Amygdala (tissue), 56 donors: ENCODE measurements at places on chromosomes 3 and 15.

DNA sequence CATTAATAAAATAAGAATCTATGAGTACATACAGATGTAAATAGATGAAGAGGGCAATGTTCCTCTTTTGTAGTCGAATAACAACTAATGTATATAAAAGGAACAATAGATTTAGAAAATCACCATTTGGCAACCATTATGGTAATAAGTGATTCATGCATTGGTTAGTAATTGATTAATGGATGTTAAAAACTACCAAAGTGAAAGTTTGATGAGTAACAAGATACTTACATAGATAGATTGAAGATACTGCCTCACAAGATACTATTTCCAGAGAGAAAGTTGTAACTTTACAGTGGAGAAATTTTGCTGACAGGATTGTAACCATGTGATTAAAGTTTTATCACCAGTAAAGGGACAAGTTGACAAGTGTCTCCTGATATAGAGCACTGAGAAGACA, 55.0 kb downstream of the TCF12 start:
- DNase-seq = no peak

DNA sequence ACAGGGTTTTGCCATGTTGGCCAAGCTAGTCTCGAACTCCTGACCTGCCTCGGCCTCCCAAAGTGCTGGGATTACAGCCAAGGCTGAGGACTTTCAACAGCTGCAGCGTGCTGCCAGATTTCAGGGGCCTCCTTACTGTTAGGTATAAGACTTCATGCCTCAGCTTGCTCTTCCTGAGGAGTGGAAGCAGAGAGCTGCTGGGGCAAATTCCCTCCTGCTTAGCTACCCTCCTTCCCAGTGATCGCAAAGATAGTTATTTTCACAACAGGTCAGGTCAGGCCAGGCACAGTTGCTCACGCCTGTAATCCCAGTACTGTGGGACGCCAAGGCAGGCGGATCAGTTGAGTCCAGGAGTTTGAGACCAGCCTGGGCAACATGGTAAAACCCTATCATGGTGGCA, 2.6 kb upstream of the CPNE9 start:
- no peak for DNase-seq

DNA sequence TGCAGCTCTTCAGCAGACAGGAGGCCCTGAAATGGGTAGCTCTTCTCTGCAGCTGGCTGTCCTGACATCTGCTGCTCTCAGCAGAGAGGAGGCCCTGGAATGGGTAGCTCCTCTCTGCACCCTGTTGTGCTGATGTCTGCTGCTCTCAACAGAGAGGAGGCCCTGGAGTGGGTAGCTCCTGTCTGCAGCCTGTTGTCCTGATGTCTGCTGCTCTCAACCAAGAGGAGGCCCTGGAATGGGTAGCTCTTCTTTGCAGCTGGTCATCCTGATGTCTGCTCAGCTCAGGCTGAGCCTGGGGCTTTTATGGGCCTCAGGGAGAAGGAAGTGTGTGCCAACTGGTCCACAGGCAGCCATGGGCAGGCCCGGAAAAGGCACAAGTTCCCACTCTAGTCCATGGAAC, 66.6 kb downstream of the PIK3CB start:
- DNase-seq = no peak

- no peak for DNase-seq
Observed at GRCh38 chr15:90004671-90005070, 3.5 kb downstream of the ZNF710 start.

- no peak for DNase-seq
Observed at GRCh38 chr15:56394909-56395308, 29.7 kb downstream of the TEX9 start.

- no peak for DNase-seq
Observed at GRCh38 chr3:69750549-69750948, 11.3 kb downstream of the MITF start.
